ENCODE measurements at places on chromosomes 1 and 21.

GRCh38 chr1:98001764-98002163, 80.9 kb upstream of the DPYD start:
- DNase-seq = no peak

GRCh38 chr1:11472741-11473140, 6.2 kb upstream of the DISP3 start:
- DNase-seq = no peak

DNA sequence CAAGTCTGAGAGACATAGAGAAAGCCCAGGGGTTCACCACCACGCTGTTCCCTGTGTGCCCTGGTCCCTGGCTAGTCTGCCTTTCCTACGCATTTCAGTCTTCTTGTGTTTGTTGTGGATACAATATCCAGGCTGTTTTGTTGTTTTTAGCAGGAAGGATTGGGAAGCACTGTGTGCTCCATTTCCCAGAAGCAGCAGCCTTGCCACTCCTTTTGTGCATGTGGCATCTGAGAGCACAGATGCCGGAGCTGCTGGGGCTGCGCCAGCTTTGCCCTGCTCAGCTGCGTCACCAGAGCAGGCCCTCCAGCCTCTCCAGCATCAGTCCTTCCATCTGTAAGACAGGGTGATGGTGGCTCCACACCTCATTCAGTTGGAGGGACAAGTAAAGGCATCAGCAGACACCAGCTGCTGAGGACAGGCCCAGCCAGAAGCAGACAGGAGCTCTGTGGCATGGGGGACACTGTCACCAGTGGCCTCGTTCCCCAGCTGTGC, 94.4 kb upstream of the COL6A1 start:
- no peak for DNase-seq

DNA sequence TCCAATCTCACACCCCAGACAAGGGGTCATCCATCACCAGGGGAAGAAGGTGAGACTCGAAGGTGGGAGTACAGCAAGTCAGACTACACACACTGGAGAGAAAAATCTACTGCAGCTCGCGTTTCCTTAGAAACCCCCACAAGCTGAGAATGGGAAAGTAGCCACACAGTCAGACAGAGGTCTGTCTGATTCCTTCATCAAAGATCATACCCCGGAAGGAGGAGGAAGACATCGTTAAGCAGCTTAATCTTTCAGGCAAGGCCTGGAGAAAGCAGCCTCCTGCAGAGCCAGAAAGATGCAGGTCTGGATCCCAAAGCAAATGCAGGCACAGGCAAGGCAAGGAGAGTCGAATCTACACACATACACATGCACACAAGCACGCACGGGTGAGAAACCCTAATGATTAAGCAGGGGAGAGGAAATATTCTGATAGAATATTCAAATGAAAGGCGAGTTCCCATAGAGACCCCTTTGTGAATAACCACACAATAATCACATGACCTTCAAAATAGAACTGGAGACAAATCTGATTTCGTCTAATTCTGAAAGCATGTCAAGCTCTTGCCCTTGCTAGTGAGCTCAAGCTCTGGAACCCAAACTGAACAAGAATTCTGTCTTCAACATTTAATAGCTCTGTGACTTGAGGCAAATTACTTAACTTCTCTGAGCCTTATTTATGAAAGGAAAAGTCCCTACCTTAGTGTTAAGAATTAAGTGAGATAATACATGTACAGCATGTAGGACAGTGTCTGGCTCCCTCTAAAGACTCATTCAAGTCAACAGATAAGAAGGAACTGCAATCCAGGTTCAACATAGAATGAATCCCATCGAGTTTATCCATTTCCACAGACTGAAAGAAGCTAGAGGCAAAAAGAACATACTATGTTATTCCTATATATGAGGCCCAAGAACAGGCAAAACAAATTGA, 387.8 kb downstream of the OMA1 start:
- no peak for DNase-seq

DNA sequence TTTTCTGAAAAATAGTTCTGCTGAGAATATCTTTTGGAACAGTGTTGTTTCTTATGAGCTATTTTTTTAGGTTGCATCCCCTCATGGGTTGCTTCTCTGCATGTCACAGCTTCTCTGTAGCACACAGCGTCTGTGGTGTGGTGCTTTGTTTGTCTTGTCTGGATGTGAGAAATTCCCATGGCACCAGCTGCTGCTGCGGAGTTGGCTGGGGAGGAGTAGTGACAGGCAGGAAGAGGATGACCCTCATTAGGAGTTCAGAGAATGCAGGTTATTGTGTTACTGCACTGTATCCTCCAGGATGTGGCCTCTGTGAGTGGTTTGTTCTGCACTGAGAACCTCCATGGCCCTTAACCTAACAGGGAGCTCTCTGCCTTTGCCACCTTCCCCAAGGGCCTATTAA, 64.8 kb downstream of the TSEN15 start:
- no peak for DNase-seq

DNA sequence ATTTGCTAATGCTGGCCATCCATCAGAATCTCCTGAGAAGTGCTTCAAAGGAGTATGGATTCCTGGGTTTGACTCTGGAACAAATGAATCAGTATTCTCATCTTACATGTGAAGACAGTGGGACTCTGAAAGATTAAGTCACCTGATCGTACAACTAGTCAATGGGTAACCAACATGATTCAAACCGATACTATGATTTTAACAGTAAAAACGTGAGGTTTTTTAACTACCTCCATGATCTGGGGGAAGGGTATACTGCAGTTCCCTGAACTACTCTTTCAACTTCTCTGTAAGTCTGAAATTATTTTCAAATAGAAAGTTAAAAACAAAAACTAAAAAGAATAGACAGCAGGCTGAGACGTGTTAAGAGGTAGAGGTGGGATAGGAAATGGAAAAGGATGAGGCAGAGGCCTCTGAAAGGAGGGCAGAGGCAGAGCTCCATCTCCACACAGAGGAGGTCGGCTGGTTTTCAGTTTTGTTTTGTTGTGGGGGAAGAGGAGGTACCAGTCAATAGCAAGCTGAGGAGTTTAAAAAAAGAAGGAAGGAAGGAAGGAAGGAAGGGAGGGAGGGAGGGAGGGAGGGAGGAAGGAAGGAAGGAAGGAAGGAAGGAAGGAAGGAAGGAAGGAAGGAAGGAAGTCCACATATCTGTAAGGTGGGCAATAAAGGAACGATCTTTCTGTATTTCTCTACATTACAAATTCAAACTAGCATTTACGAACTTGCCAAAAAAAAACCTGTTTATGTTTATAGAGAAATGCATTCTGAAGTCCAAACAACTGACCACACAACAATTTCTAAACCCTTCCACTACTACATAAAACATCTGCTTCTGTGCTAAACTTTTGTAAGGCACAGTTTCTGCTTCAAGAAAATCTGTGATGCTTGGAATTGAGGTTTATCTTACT, 213.1 kb downstream of the RERE start:
- no peak for DNase-seq
